ENCODE measurements at places on chromosomes 5 and 9.

DNA sequence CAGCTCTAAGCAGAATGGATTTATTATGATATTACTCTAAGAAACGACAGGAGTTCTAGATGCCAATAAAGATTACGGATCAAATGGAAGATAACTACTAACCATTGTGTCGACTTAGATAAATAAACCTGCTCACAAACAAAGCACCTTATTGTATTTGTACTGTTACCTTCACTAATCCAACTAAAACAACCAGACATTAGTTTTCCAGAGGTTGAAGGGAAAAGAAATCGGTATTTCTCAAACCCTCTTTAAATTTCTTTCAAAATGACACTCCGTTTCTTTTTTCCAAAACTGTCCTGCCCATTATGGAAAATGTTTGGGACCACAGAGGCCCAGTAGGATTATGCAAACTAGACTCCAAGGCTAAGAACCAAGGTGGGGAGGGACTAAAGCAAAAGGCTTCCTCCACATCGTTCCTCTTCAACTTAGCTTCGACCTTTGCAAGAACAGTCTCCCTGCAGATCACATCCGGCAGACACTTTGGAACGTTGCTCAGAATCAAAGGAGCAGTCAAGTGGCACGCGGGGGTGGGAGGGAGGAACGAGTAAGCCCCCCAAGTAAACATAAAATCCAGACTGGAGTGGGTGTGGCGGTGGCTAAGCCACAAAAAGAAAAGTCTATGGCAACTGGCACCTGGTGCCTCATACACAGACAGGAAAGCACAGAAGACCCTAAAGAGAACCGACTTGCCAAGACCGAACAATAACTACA lies 2.7 kb downstream of the MLLT3 start:
- no peak for DNase-seq

DNA sequence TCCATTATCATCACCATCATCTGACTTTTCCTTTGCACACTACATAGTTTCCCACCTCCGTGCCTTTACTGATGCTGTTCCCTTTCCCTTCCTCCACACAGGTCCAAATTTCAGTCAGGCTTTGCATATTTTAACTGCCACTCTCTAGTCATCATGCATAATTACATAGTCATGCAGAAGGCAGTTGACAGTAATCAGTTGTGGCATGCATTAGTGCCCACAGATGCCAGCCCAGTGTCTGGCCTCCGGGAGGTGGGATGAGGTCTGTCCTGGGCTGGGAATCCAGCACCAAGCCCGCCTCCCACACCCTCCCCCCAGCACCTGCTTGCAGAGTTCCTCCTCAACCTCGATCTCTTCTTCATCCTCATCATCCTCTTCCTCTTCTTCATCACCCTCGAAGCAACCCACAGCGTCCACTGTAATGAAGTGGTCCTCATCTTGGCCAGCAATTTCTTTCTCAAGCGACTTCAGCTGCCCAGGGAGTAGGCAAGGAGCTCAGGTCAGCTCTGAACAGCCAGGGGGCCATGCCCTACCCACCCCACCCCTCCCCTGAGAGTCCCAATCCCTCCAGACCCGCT lies 8.8 kb downstream of the BBLN start:
- DNase-seq = no peak

- no peak for DNase-seq
Measured at GRCh38 chr5:57595523-57595991, 112.9 kb upstream of the ACTBL2 start.

GRCh38 chr9:14440062-14440461 lies 126.1 kb upstream of the NFIB start:
- no peak for DNase-seq

DNA sequence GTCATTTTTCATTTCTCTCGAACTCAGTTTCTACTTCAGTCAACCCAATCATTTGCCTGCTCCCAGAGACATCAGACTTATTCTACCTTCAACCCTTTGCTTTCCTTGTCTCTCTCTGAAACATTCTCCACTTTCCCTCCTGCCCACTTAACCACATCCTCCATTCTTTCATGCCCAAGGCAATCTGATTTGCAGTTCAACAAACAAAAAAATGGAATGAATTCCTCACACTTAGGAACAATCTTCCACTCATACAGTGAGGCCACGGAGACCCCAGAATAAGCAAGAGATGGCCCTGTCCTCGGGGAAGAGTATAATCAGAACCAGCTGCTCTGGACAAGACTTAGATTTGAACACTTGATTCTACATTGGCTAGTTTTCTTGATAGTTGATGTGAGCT lies 180.5 kb downstream of the RFK start:
- no peak for DNase-seq

DNA sequence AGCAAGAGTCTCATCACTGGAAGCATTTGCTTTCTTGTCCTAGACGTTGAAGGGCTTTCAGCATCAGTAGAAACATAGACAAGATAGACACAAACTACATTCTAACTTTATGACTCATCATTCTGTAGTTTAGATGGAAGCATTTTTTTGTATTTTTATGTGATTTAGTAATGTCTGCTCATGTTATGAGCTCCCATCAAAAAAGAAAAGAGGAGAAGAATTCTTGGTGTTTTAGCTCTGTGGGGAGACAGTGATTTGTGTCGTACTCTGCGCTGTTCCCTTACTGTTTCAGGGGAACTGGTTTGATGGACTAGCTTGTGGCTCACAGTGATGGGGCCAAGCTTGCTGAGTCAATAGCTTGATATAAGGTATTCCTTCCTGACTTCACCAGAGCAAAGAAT lies 159.2 kb upstream of the WWC1 start:
- no peak for DNase-seq

DNA sequence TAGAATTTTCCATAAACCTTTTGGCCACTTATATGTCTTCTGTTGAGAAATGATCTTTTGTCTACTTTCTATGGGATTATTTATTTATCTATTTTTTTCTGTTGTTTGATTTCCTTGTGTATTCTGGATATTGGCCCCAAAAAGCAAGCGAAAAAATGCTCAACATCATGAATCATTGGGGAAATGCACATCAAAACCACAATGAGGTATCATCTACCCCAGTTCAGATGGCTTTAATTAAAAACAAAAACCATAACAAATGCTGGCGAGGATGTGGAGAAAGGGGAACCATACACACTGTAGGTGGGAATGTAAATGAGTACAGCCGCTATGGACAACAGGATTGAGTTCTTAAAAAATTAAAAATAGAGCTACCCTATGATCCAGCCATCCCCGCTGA lies 125.0 kb upstream of the LPCAT1 start:
- DNase-seq = no peak

- DNase-seq = no peak
Measured at GRCh38 chr5:127351418-127351817, 60.8 kb downstream of the MEGF10 start.

DNA sequence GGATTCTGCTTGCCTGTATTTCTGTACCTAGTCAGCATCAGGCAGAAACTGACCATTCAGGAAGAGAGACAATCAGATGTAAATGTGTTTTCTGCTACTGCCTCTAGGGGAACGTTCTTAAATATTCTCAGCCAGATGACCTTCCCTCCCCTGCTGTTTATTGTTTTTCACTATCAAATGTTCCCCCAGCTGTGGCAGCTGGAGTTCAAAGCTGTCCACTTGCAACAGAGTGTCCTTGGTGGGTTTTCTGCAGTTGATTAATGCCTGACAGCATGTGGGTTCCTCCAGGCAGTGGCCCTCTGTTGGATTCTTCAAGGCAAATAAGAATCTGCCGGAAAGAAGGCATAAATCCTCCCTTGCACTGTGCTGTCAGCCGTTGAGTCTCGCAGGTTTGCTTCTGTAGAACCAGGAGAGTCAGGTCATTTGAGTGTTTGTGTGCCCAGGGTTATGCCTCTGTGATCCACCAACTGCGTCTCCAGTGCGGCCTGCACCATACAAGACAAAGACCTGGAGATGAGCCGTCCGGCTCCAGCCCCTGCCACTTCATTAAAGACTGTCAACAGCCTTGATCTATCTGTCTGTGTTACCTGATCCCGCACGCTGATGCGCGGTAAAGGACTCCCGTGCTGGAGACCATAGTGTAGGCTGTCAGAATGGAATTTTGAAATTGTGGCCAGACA lies 203.4 kb downstream of the GADD45G start:
- no peak for DNase-seq

Data from HepG2 (cell line).